ENCODE measurements at places on chromosomes 1 and 21.

GRCh38 chr1:209929751-209930150 lies 8.3 kb upstream of the SYT14 start:
- no peak for DNase-seq

- no peak for DNase-seq
These were observed 1.1 kb downstream of the HTR6 start for GRCh38 chr1:19665496-19666465.

DNA sequence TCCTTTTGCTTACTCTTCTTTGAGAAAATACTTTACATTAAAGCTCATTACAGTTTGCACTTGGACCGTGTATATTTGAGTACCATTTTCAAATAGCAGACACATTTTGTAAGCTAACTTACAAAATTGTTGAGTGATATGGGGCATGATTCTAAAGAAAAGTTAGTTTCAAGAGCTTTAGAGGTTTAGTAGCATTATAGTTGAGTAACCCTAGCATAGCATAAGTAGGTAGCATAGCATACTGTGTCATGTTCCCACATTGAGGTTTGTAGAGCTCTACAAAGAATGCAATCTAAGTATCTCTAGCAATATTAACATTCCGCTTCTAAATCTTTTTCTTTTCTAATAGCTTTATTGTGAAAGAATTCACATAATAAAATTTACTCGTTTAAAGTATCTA lies 92.0 kb downstream of the ITSN1 start:
- DNase-seq = no peak

- DNase-seq = no peak
These were observed 7.6 kb downstream of the EFHD2 start for GRCh38 chr1:15417059-15417934.

- no peak for DNase-seq
These were observed 15.7 kb downstream of the SERTAD4 start for GRCh38 chr1:210248341-210248740.
